Stimulated activated naive CD4-positive, alpha-beta T cell (primary cell): ENCODE measurements at places on chromosomes 12 and 14.

DNA sequence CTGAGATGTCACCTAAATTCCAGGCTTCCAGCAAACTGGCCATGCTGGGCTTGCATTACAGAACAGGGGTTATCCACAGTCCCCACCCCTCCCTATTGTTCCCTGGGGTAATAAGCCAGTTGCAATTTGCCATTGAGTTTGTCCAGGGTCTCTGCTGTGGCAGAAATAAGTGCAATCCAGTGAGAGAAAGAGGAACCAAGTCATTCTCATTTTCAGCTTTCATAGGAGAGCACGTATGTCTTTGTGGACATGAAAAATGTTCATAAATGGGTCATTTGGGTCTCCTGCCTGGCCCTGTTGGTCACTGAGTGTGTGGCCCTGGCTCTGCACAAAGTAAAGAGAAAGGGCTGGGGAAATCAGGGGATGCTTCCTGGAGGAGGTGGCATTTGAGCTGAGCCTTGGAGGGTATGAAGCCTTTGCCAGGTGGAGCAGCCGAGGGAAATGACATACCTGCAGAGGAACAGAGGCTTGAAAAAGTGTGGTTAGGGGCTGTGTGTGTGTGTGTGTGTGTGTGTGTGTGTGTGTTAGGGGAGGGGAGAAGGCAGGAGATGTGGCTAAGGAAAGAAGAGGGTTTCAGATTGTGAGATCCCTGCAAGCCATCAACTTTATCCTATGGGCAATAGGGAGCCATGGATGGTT, 29.3 kb downstream of the CMKLR1 start:
- DNase-seq, result no peak

GRCh38 chr12:118188690-118189371, 52.9 kb downstream of the PEBP1 start:
- no peak for DNase-seq

GRCh38 chr14:40447017-40447416, 1014.8 kb upstream of the FBXO33 start:
- DNase-seq, result no peak

DNA sequence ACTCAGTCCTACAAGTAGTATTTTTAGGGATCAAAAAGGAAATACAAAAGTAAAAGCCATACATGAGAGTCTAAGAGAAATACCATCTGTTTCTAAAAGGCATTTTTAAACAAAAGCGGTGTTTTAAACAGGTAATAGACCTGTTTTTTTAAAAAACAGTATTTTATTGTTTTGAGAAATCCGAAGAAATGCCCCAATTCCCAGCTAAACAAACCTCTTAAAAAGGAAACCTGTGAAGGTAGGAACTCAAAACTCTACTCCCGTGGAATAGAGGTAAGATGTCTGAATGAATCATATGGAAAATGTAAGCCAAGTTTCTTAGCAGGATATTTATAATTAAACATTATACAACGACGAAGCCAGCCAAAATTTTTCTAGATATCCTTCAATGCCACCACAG, 2.0 kb downstream of the PPP1R13B start:
- DNase-seq, result no peak

GRCh38 chr14:58584383-58584782, 53.4 kb upstream of the DACT1 start:
- no peak for DNase-seq

DNA sequence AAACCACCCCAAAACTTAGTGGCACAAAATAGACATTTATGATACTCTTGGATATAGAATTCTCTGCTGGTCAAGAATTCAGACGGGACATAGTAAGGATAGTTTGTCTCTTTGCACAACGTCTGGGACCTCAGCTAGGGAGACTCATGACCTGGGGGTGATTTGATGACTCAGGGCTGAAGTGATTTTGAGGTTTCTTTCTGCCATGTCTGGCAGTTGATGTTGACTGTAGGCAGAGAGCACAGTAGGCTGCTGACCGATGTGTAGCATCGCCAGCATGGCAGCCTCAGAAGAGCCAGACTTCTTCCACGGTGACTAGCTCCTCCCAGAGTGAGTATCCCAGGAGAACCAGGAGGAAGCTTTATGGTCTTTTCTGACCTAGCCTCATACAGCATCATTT, 88.9 kb upstream of the FRMD6 start:
- DNase-seq, result no peak

GRCh38 chr14:35808076-35808637, 938 bp downstream of the RALGAPA1 start:
- peak; percentile 14 for DNase-seq
